Smooth muscle cell of the brain vasculature (primary cell): ENCODE measurements at places on chromosomes 11 and 22.

DNA sequence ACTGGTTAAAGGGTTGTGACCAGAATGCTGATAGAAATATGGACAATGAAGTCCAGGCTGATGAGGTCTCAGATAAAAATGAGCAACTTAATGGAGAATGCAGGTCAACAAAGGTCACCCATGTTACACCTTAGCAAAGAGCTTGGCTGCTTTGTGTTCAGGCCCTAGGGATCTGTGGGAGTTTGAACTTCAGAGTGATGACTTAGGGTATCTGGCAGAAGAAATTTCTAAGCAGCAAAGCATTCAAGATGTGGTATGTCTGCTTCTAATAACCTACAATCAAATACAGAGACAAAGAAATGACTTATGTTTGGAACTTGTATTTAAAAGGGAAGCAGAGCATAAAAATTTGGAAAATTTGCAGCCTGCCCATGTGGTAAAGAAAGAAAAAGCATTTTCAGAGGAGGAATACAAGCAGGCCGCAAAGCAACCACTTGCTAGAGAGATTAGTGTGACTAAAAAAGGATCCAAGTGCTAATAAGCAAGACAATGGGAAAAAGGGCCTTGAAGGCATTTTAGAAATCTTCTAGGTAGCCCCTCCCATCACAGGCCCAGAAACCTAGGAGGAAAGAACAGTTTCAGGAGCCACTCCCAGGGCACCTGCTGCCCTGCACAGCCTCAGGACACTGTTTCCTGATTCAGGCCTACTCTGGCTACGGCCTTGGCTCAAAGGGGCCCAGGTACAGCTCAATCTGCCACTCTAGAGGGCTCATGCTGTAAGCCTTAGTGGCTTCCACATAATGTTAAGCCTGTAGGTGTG, 41.3 kb downstream of the TNKS1BP1 start:
- no peak for DNase-seq

DNA sequence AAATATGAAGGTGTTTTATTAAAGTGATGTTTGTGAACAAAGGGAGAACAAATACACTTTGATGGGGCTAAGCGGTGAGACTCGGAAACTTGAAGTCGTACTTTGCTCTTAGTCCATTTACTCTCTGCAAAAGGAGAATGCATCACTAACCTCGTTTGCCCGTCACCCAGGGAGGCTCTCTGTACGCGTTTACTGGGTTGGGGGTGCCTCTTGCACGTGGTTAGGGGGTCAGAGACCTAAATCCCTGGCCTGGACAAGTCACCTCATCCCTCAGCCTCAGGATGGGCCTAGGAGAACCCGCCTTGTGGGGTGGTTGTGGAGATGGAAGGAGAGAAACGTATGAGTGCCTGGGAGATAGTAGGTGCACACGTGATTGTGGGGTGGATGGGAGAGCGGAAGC, 803 bp upstream of the IFT27 start:
- DNase-seq: no peak

- DNase-seq: no peak
Measured at GRCh38 chr22:20095521-20095920, 15.5 kb downstream of the DGCR8 start.

DNA sequence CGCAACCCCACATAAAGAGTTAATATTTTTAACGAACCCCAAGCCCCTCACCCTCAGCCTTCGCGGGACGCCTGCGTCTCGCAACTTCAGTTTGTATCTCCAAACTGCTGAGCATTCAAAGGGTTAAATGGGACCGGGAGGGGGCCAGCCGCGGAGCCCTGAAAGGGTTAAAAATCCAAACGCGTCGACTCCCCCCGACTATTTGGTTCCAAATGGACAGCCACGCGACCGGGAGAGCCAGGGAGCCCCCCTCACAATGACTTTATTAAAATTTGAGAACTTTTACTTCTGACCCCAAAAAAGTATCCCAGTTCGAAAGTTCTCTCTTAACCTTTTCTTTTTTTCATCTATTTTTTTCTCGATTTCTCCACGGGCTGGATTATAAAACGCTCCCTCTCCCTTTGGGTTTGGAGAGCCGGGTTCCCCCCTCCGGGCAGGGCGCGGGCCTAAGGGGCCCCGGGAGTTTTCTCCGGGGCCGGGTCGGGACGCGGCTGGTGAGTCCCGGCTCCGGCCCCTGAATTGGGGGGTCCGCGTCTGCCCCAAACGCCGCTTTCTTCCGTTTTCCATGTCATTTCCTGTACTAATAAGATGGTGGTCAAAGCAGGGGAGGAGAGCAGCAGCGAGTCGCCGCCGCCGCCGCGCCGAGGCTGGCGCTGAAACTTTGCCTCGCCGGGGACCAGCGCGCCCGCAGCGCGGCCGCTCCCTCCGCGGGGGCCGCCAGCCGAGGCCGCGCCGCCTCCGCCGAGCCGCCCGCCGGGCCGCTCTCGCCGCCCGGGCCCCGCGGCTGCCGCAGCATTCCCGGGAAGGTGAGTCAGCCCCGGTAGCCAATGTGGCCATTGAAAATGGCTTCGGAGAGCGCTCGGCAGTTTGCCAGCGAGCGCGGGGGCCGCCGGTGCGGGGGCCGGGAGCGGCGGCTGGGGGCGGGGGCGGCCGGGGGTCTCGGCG, at the start of gene PRDM11:
TSS of gene PRDM11 (plus strand) at position 568 of the 945 bp plus-strand sequence. CDS start 35,128 bp downstream, outside the sequence.
- peak; percentile 17 for DNase-seq
